ENCODE measurements at places on chromosomes 16 and 17.

DNA sequence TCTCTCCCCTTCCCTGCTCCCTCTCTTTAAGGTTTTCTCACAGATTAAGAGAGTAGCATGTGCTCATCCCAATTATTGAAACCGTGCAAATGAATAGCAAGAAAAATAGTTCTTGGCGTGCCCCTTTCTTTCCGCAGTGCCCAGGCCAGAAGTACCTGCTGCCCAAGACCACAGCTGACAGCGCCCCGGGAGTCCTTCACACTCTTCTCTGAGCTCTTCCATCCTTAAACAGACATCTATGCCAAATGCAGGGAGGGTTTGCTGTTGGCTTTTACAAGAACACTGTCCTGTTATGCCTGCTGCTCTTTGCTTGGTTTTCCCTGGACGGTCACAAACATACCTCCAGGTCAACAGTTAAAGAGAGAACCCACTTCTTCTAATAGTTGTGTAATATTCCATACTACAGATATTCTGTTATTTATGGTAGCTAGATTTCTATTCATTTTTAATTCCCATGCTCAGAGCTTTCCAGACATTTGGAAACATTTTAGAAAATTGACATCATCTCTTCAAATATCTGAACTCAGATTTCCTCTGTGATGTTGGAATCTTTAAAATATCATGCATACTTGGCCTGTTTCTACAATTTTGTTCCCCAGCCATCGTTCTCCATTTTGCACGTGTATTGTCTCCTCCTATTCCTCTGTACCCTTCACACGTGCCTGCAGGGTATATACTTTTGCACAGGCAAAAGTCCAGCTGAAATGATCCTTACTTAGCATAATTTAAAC is 416.7 kb downstream of the WWOX start:
- no peak for DNase-seq

GRCh38 chr16:74811911-74812310 is 37.3 kb upstream of the FA2H start:
- no peak for DNase-seq

DNA sequence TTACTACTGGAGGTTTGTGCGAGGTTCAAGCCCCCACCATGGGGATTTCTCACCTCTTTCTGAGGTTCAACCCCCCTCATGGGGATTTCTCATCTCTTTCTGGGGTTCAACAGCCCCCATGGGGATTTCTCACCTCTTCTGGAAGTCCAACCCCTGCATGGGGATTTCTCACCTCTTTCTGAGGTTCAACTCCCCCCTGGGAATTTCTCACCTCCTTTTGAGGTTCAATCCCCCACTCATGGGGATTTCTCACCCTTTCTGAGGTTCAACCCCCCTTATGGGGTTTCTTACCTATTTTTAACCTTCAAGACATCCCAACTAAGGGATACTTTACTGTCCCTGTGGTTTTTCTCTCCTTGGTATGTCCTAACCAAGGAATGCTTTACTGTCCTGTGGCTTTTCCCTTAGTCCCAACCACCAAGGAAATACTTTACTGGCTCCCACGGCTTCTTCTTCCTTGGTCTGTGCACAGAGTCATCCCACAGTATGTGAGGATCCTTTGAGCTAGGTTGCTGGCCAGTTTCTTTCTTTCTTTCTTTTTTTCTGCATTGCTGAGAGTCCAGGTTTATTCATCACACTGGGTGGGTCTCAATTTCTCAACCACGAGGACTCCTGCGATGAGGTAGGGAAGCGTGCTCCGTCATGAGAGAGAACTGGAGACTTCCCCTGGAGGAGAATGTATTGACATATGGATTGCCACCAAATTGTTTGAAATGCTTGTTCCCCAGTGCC is 2140.2 kb downstream of the TP53TG3F start:
- no peak for DNase-seq

DNA sequence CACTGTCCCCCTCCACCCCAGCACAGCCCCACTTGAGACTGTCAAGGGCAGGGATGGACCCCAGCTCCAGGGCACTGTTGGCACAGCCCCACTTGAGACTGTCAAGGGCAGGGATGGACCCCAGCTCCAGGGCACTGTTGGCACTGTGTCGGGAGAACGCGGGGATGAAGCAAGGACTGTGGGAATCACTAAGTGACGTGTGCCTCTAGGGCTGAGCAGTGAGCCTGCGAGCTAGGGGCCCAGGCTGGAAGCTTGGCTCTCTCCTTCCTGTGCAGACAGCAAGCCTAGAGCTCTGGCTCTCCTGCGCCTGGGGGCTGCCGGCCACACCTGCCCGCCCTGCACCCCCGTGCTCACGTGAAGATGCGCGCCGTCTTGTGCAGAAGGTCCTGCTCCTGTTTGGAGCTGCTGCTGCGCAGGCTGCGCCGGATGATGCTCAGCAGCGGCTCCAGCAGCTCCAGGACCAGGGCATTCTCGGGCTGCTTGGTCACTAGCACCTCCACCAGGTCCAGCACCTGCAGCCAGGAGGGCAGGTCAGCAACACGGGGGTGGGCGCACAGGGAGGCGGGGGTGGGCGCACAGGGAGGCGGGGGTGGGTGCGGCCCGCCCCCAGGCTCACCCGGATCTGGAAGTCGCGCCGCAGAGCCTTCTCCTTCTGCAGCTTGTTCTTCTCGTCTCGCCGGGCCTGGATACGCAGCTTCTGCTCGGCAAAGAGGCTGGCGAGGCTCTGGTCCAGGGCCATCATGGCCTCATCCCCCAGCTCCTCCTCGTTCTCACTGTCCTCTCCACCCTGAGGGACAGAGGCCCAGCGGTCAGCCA is 10.8 kb downstream of the MYBBP1A start:
- no peak for DNase-seq

Measured in CD4-positive, alpha-beta T cell treated with Interleukin-2 at 100 ng/mL for 4 hours (primary cell).